Tibial nerve (tissue), 4 donors: ENCODE measurements at places on chromosomes 6 and 20. TPM values are rescaled to one million over a fixed set of nuclear protein-coding genes. Genes with fewer than 3 reads are reported as not detected.
A peak's percentile ranks its signal among the peaks of the same experiment; 100 is the strongest.

GRCh38 chr20:62503401-62504178, 27.8 kb upstream of the GATA5 start:
- no peak for DNase-seq
- no peak overlapping the region for H3K27ac ChIP-seq
- H3K36me3 ChIP-seq: no peaks in the 10 kb centered on the region
- no peak overlapping the region for H3K4me3 ChIP-seq
- peaks cover 9% of the 10 kb centered on the region for H3K4me1 ChIP-seq
- H3K27me3 ChIP-seq: no peaks in the 10 kb centered on the region

- H3K4me1 ChIP-seq: peaks cover 25% of the 10 kb centered on the region
- H3K27me3 ChIP-seq: no peaks in the 10 kb centered on the region
- H3K36me3 ChIP-seq: no peaks in the 10 kb centered on the region
- DNase-seq: peak; percentile 63
- H3K27ac ChIP-seq: peak overlapping the region; percentile 86
Measured at GRCh38 chr6:2876210-2877056, 26.7 kb downstream of the SERPINB9 start.

DNA sequence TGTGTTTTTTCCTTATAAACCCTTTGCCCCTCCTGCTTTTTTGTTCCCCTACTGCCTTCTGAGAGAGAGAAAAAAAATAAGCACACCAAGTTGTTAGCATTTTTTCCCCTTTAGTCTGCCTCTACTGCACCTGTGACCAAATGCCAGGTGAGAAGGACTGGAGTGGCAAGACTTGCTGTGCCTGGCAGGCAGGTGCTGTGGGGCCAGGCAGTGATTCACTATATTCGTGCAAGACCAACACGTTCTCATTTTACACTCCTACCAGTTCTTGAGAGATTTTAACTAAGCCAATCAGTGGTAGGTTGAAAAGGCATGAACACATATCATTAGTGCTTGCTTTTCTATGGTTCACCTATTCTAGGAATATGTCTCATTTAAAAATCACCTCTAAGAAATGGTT, 109.7 kb downstream of the FIG4 start:
- H3K27ac ChIP-seq: no peak overlapping the region
- H3K27me3 ChIP-seq: no peaks in the 10 kb centered on the region
- peaks cover 35% of the 10 kb centered on the region for H3K36me3 ChIP-seq
- no peak for DNase-seq
- H3K4me3 ChIP-seq: no peak overlapping the region

GRCh38 chr6:83556871-83557270, 44.5 kb downstream of the PRSS35 start:
- H3K27ac ChIP-seq: no peak overlapping the region
- H3K36me3 ChIP-seq: no peaks in the 10 kb centered on the region
- no peaks in the 10 kb centered on the region for H3K4me1 ChIP-seq
- H3K27me3 ChIP-seq: no peaks in the 10 kb centered on the region
- no peak overlapping the region for H3K4me3 ChIP-seq

DNA sequence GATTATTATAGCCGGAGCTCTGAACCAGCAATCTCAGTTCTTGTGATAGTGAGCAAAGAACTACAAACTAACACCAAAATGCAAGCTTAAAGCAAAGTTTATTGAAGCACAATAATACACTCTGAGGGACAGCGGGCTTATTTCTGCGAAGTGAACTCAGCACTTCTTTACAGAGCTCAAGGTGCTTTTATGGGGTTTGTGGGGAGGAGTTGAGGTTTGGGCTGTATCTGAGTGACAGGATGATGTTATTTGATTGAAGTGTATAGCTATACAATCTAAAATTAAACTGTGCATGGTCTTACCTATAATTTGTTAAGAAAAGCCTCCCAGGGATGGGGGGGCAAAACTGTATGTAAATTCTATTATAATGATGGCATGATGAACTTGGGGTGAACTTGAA, 1.0 kb upstream of the HFE start:
- DNase-seq: no peak
- H3K27ac ChIP-seq: no peak overlapping the region
- H3K27me3 ChIP-seq: no peaks in the 10 kb centered on the region
- H3K36me3 ChIP-seq: no peaks in the 10 kb centered on the region

DNA sequence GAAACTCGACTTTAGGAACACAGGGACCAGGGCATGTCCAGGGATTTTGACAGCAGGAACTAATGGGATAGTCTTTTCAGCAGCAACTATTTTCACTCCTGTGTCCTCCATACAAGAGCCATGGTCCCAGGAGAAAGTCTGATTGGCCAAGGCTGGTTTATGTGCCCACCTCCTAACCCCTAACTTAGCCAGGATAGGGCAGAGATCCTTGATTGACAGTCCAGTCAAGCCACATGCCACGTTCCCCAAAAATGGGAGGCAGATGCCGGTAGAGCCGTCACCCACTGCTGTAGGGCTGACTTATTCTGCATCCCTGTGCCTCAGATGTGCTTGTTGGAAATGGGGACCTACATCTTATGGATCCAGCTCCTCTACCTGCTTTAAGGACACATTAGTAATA, 22.3 kb downstream of the SLC2A10 start:
- no peaks in the 10 kb centered on the region for H3K27me3 ChIP-seq
- no peak for DNase-seq
- no peak overlapping the region for H3K4me3 ChIP-seq
- peaks cover 79% of the 10 kb centered on the region for H3K36me3 ChIP-seq
- H3K4me1 ChIP-seq: no peaks in the 10 kb centered on the region
- H3K27ac ChIP-seq: no peak overlapping the region

DNA sequence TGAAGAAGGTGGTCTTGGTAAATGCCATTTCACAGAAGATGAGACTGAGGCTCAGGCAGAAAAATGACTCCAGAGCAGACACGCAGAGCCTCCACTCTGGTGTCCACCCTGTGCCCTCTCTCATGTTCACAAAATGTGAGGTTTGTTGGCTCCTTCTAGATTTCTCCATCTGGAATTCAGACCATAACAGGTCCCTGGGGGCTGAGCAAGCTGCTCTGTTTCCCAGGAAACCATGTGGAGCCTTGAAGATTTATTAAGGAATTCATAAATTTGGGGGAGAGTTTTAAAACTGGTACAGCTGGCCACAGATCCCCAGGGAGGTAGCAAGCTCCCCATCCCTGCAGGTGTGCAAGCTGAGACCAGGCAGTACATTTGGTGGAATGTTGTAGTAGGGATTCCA, 38.8 kb upstream of the SIRPA start:
- H3K4me3 ChIP-seq: no peak overlapping the region
- no peaks in the 10 kb centered on the region for H3K27me3 ChIP-seq
- no peaks in the 10 kb centered on the region for H3K36me3 ChIP-seq
- DNase-seq: no peak
- H3K27ac ChIP-seq: no peak overlapping the region

DNA sequence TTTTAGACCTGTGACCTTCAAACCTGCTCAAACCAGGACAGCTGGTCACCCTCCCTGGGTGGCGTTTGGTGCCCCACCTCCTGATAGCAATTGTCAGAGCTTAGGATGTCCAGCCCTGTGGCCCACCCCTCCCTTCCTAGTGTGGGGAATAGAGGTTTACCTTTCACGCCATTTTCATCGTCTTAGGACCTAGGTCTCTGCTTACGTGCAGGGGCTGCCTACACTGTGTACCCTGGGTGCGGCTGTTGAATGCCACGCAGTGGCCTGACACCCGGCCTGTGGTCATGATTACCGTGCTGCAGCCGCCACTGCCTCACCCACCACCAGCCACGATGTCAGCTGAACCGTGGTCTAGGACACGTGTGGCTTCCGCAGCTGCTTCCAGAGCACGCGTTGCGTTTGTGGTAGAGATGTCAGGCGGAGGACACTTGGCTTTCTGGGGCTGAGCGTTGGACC, 157.3 kb downstream of the DTNBP1 start:
- H3K4me1 ChIP-seq: peaks cover 28% of the 10 kb centered on the region
- H3K4me3 ChIP-seq: no peak overlapping the region
- DNase-seq: peak; percentile 30
- H3K27me3 ChIP-seq: no peaks in the 10 kb centered on the region

DNA sequence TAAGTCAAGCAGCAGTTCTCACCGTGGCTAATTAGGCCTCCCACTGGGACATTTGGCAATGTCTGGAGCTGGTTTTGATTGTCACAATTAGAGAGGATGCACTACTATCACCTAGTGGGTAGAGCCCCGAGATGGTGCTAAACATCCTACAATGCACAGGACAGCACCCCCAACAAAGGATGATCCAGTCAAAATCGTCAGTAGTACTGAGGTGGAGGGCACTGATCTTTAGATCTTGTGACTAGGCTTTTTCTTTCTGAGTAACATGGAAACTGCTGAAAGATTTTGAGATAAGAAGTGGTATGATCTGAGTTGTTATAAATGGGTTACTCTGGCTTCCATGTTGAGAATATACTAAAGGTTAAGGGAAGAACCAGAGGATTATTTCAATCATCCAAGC, 12.0 kb downstream of the UBD start:
- H3K27ac ChIP-seq: no peak overlapping the region
- no peaks in the 10 kb centered on the region for H3K4me1 ChIP-seq

DNA sequence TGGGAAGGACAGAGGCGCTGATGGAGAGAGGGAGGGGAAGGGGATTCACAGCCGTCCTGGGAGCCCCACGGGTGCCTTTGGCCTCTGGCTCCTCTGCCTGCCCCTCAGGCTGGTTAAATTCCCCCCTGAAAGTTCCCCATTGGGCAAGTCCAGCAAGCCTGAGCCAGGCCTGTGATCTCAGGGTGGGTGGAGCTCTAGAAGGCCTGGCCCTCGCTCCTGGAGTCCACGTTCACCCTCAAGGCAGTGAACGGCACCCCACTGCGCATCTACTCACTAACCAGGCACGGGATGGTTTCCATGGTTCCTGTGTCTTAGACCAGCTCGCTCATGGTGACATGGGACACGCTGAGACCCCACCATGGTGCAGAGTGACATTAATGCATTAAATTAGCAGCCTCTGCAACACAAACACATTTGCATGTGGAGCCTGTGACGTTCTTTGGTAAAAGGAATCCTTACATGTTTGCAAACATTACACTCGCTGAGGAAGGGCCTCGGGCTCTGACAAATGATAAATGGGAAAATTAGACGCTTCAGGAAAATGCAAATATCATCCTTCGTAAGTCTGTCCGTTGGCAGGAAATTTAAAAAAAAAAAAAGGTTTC, 452.7 kb downstream of the PREX1 start:
- DNase-seq: no peak
- H3K36me3 ChIP-seq: no peaks in the 10 kb centered on the region
- peaks cover 6% of the 10 kb centered on the region for H3K27me3 ChIP-seq
- peaks cover 8% of the 10 kb centered on the region for H3K4me1 ChIP-seq
- no peak overlapping the region for H3K27ac ChIP-seq

DNA sequence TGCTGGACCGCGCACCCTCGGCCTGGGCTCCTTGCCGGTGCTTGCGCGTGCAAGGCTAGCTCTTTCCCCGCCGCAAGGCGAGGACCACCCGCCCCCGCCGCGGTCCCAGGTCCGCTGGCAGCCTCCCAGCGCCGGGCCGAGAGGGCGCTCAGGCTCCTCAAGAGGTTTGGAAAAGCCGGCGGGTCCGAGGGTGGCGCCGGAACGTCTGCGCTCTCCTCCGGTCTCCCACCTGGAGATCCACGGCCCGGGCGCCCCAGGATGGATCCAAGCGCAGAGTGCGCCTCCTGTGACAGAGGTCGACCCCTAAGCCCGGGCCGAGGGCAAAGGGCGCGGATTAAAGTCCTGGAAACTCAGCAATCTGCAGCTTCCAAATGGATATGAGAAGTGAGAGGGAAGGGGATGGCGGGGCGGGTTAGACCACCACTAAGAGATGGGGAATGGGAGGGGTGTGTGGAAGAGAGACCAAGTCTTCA, 575 bp upstream of the MICAL1 start:
- H3K27ac ChIP-seq: peak overlapping the region; percentile 92
- H3K4me1 ChIP-seq: peaks cover 13% of the 10 kb centered on the region
- no peak for DNase-seq
- no peaks in the 10 kb centered on the region for H3K27me3 ChIP-seq
- peak overlapping the region; percentile 75 for H3K4me3 ChIP-seq

Gene RAET1E
- 1.6 TPM for total RNA-seq

Gene BPIFA1
- not detected for total RNA-seq

Gene SLC26A8
- total RNA-seq: not detected

Gene TMEM244
- not detected for total RNA-seq

Gene FILIP1
- total RNA-seq: 6.0 TPM

Gene GGTLC1
- total RNA-seq: not detected
